Spleen (tissue), 13 donors: ENCODE measurements at places on chromosomes 3 and 15. TPM values are rescaled to one million over a fixed set of nuclear protein-coding genes. Genes with fewer than 3 reads are reported as not detected.

GRCh38 chr3:99313485-99313884, 324.9 kb upstream of the COL8A1 start:
- no peaks in the 10 kb centered on the region for H3K27me3 ChIP-seq
- DNase-seq, result no peak
- no peak overlapping the region for H3K27ac ChIP-seq
- no peak overlapping the region for H3K4me3 ChIP-seq
- H3K36me3 ChIP-seq, result no peaks in the 10 kb centered on the region

NECTIN3 gene
- 9.8 TPM for total RNA-seq

PLA2G4E gene
- not detected for total RNA-seq

- DNase-seq, result no peak
- H3K36me3 ChIP-seq, result no peaks in the 10 kb centered on the region
- H3K27me3 ChIP-seq, result no peaks in the 10 kb centered on the region
Observed at GRCh38 chr3:194364314-194364651, 5.3 kb downstream of the LRRC15 start.

GRCh38 chr15:88513195-88513594, 33.3 kb downstream of the DET1 start:
- no peak overlapping the region for H3K27ac ChIP-seq
- H3K27me3 ChIP-seq, result no peaks in the 10 kb centered on the region
- no peaks in the 10 kb centered on the region for H3K4me1 ChIP-seq
- no peak overlapping the region for H3K4me3 ChIP-seq

DNA sequence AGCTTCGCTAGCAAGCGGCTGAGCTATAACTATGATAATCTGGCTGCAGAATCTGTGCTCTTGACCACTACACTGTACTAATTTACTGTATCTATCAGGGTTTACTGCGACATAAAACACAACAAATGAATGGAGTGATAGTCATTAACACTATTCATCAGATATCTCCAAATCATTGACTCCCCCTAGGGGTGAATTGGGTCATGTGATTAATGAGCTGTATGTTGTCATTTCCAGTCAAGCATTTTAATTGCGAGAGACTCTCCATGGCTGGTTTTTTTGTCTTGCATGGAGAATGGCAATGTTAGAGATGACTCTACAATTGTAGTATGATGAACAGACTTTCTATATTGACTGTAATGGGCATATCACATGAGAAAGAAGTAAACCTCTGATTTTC, 10.5 kb upstream of the TM4SF18 start:
- H3K27ac ChIP-seq, result no peak overlapping the region
- DNase-seq, result no peak
- no peaks in the 10 kb centered on the region for H3K27me3 ChIP-seq

NEK11 gene
- 3.1 TPM for total RNA-seq

GYG1 gene
- total RNA-seq, result 117 TPM

CD80 gene
- 15.9 TPM for total RNA-seq
